Cerebellar cortex (tissue), 1 donor: ENCODE measurements at places on chromosomes 2 and 18.
A peak's percentile ranks its signal among the peaks of the same experiment; 100 is the strongest.

GRCh38 chr2:15832030-15832709, 108.2 kb upstream of the MYCN start:
- no peak for DNase-seq

DNA sequence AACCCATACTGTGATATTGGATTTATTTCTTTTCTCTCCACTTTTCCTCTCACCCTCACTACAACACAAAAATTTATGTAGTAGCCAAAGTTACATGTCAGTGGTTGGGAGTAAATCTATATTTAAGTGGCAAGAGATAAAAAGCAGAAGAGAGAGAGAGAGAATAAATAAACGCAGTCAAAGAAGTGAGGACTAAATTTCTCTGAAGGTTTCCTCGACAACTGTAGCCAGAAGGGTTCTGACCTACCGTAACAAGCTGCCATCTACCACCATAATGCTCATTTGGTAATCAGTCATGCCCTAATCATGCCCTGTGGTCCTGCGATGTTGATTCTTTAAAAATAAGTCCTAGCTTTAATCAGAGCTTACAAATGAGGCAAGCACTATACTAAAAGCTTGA, 9.1 kb downstream of the ARHGAP28 start:
- DNase-seq, result no peak

- no peak for DNase-seq
These were observed 469.6 kb upstream of the VRK2 start for GRCh38 chr2:57576983-57577382.

GRCh38 chr2:83665894-83666293, 793.2 kb downstream of the SUCLG1 start:
- no peak for DNase-seq

- DNase-seq, result peak; percentile 22
These were observed 61.8 kb upstream of the GPR45 start for GRCh38 chr2:105179469-105180372.

DNA sequence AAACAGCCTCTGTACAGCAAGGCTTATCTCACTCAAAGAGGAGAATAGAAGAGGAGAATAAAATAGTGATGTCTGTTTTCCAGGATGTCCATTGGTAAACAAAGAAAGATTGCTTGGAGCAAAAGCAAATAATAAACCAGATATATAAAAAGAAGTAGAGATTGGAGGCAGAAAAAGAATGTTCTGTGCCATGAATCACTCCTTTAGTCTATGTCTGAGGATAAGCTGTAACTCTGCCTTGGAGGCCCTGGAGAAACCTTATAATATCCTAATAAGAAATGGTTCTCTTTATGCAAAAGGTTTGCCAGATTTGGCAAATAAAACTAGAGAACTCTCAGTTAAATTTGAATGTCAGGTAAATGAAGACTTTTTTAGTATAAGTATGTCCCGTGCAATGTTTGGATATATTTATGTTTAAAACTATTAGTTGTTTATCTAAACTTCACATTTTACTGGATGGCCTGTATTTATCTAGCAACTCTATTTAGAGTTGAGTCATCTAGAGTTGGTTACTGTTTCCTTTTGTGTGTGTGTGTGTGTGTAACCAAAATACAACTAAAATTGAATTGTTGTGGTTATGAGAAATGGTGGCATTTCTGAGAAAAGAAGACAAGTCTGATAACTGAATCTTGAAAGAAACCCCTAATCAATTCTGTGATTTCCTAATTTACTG, 510.3 kb upstream of the SETBP1 start:
- DNase-seq, result no peak

DNA sequence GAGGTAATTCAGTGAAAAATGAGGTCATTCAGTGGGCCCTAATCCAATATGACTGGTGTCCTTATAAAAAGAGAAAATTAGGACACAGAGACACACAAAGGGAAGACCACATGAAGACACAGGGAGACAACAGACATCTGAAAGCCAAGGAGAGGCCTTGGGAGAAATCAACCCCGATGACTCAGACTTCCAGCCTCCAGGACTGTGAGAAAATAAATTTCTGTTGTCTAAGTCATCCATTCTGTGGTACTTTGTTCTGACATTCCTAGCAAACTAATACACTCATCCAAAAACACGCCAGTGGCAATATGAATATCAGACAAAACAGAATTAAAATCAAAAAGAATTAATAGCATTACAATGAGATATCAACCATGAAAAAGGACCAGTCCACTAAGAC, 303.7 kb downstream of the SS18 start:
- no peak for DNase-seq

- no peak for DNase-seq
These were observed 544 bp downstream of the DNAJC27 start for GRCh38 chr2:24971286-24971535.

- peak; percentile 28 for DNase-seq
These were observed 56.0 kb upstream of the NFU1 start for GRCh38 chr2:69493268-69493667.

GRCh38 chr2:67612576-67613042, 215.5 kb downstream of the ETAA1 start:
- no peak for DNase-seq

- DNase-seq, result no peak
These were observed 22.4 kb downstream of the RTP5 start for GRCh38 chr2:241891988-241892298.

GRCh38 chr2:18522484-18523146, 37.8 kb downstream of the RDH14 start:
- no peak for DNase-seq
